ENCODE measurements at places on chromosomes 5 and 9.

DNA sequence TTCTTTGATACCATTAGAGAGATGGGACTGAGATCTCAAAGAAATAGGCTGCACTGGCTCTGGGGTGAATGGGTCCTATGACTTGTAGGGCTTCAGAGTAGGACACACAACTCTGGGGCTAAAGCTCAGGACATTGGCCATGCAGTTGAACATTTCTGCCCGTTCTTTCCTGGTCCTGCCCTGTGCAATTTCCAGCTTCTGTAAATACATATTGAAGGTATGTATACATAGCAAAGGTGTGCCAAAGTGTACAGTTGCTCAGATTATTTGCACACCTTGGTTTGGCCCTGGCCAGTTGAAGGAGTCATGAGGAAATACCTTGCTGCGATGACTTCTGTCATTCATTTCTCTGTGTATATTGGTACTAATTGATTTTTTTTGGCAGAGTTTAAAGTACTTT is 52.8 kb upstream of the TAF11L2 start:
- DNase-seq = no peak

DNA sequence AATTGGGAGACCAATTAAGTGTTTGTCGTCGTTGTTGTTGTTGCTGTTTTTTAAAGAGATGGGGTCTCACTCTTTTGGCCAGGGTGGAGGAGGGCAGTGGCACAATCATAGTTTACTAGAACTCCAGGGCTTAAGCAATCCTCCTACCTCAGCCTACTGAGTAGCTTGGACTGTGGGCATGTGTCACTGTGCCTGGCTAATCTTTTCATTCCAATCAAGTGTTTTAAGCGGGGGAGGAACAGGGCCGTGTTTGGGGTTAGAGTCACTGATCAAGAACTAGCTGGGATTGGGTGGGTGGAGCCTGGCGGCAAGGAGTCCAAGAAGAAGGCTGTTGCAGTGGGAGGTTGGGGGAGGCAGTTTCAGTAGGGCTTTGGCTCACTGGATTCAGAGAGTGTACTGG is 13.8 kb downstream of the SNX30 start:
- no peak for DNase-seq

DNA sequence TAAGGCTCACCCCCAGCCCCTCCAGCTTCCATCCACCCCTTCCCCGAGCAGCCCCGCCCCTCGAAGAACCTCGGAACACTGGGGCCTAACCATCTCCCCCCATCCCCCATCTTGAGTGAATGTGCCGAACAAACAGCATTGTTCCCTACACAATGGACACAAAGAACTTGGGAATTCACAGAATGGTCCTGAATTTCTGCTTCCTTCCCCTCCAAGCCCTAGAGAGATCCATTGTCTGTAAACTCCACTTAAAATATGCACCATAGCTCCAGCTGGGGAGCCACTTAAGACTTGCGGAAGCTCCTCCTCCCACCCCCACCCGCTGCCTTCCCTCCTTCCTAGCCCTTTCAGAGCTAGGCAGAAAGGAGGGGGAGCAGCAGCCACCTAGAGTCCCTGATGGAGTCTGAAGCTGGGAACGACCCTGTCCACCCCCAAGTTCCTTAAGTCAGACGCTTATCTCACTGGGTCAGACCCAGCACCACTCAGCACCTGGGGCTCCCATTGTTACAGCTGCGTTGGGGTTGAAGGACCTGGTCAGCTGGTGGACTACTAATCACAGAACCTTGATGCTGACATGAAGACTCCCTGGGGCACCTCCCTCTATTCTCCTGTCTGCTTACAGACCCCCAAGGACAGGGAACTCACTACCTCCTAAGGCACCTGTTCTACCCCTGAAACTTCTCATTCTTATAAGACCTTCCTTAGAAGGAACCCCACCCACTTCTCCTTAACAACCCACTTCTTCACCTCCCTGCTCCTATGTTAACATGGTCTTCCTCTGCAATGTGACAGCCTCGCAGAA is 61.4 kb downstream of the PCDH1 start:
- no peak for DNase-seq

- DNase-seq = peak; percentile 10
These were observed 1.0 kb downstream of the KLF4 start for GRCh38 chr9:107488375-107489143.

- DNase-seq = no peak
These were observed 23.2 kb upstream of the PSAT1 start for GRCh38 chr9:78273761-78274160.

- DNase-seq = no peak
These were observed 6.3 kb downstream of the PDE6A start for GRCh38 chr5:149938279-149938678.

DNA sequence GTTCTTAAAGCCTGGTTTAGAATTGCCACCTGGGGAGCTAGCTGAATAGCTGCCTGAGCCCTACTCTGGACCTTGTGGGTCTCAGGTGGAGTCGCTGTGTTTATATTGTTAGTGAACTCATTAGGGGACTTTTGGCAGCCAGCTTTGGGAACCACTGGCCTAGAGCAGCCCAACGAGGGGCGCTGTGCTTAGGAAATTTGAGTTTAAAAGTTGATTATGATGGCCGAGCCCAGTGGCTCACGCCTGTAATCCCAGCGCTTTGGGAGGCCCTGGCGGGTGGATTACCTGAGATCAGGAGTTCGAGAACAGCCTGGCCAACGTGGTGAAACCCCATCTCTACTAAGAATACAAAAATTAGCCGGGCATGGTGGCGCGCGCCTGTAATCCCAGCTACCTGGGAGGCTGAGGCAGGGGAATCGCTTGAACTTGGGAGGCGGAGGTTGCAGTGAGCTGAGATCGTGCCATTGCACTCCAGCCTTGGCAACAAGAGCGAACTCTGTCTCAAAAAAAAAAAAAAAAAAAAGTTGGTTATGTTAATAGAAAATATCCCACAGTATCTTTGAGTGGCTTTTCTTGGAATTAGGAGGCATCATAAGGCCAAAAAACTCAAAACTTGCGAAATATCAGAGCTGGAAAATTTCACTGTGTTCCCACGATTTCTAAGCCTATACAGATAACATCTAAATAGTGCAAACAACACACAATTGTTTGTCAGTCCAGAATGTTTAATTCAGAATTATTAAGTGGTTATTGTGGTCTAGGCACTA is 809 bp downstream of the MCCC2 start:
- no peak for DNase-seq

DNA sequence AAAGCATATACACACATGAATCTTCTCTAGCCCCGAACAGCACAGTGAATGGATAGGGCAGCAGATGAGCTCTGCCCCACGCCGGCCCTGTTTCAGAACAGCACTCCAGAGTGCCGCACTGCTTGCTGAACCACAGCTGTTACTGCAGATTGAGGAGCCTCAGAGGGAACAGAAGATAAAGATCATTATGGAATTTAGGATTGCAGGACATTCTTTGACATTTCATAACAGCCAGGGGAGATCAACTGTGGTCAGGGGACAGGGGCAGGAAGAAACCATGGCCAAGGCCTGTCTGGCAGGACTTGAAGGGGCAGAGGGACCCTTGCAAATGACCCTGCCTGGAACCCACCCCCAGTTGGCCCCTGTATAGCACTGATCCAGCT is 20.6 kb downstream of the IRF1 start:
- DNase-seq = no peak

DNA sequence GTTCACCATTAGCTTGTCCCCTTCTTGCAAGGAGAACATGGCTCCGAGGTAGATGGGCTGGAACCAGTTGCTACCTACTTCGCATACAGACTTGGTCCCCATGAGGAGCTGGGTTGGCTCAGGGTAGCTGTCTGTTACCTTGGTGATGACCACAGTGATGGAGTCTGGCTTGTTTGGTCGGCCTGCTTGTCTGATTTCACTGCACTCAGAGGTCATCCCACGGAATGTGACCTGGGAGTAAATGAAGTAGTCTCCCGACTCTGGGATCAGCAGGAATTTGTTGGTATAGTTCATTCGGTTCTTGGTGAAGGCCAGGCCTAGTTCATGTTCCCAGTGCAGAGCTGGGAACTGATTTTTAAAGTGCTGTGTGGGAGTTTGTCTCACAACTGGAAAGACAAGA is 15.3 kb downstream of the TNFSF15 start:
- no peak for DNase-seq

DNA sequence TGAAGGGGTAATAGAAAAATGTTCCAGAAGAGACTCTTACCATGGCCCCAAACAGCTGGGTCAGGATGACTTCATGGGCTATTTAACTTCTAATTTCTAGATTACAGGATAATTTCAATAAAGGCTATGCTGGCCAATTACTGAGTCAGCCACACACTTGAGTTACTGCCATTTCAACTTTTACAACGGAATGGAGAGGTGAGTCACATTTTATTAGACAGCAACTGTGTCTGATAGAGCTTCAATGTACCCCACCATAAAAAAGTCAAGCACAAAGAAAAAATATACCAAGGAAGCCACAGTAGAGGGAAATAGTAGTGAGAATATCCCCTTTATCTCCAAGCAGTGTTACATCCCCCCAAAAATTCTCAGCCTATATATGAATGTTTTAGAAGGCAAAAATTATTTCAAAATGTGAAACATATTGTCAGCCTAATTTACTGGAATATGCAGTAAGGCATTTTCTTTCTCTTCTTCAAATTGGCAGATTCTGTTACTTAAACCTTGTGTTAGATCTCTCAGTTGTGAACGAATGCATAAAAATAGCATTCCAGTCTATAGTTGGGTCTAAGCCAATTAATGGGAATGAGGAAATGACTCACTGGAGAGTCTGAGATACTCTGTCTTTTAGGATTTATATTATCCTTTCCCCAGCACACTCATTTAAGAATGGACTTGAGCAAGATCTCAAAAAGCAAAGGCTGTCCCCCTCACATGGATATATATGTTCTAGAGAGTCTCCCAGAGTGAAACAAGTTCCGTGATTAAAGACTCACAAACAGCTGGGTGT is 47.1 kb upstream of the RAI14 start:
- no peak for DNase-seq

GRCh38 chr9:19720377-19720776 is 68.5 kb downstream of the SLC24A2 start:
- no peak for DNase-seq

DNA sequence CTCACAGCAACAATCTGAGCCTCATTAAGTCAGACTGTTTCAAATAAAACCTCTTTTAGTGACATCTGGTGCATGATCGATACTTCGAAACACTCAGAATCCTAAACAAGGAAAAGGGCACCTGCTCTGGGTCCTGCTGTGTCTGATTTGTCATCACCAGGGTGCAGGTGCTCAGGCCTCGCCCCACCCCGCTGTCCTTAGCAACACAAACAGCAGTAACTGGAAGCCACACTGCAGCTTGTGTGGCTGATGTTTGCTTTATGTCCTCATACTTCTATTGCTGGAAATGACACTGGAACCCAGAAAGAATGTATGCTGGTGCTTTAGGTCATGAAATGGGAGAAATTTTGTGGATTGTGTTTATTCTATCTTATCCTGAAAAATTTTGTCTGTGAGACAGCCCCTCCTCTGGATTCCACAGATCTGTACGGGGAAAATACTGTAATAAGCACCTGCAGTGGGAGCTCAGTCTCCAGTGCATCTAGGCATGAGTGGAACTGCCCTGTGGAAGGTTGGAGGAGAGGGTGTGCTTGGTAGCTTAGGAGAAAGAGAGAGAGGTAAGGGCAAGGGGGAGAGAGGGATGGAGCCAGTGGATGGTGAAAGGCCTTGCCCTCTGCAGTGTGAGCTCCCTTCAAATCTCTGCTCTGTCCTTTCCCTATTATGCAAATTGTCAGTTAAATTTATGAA is 284.2 kb downstream of the SMARCA2 start:
- no peak for DNase-seq

- DNase-seq = no peak
These were observed 270.4 kb upstream of the TARS1 start for GRCh38 chr5:33170411-33170810.
